ENCODE measurements at places on chromosomes 16 and 17.

GRCh38 chr17:17075125-17075781, 33.0 kb downstream of the MPRIP start:
- DNase-seq: no peak

DNA sequence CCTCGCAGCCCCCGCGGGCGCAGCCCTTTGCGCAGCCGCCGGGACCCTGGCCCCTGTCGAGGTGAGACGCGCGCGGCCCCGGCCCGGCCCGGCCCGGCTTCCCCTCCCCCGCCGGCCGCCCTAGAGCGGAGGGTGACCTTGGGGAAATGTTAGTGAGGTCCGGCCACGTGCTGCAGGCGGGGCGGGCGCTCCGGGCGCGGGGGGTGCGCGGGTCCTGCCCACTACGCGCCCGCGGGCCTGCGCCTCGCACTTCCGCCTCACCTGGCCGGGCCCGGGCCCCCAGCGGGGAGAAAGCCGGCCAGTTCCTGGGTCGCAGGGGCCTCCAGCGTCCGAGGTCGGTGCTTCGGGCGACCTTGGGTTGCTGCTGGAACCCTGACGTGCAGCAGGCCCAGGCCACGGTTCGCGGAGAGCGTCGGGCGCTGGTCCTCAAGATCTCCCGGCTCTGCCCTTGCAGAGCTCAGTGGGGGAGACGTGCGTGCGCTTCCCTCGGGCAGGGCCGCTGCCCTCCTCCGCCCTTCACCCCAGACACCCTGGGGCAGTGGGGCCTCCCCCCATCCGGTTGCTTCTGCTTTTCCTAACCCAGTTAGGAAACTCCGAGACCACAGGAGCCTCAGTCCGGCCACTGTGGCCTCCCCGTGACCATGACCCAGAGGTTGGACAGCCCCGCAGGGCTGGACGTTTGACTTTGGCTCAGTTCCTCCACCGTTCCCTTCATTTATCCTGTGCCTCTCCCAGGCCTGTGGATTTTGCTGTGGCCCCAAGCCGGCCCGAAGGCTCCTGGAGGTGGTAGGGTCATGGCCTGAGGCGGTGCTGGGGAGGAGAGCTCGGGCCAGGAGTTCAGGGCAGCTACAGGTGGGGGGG, 791 bp downstream of the MCRIP2 start:
- no peak for DNase-seq

- DNase-seq: no peak
Measured at GRCh38 chr17:46768540-46768870, 50.0 kb downstream of the WNT3 start.

- no peak for DNase-seq
Measured at GRCh38 chr17:35726953-35727460, 4.4 kb upstream of the RASL10B start.

GRCh38 chr16:4566144-4566543, 10.0 kb downstream of the C16orf96 start:
- no peak for DNase-seq

DNA sequence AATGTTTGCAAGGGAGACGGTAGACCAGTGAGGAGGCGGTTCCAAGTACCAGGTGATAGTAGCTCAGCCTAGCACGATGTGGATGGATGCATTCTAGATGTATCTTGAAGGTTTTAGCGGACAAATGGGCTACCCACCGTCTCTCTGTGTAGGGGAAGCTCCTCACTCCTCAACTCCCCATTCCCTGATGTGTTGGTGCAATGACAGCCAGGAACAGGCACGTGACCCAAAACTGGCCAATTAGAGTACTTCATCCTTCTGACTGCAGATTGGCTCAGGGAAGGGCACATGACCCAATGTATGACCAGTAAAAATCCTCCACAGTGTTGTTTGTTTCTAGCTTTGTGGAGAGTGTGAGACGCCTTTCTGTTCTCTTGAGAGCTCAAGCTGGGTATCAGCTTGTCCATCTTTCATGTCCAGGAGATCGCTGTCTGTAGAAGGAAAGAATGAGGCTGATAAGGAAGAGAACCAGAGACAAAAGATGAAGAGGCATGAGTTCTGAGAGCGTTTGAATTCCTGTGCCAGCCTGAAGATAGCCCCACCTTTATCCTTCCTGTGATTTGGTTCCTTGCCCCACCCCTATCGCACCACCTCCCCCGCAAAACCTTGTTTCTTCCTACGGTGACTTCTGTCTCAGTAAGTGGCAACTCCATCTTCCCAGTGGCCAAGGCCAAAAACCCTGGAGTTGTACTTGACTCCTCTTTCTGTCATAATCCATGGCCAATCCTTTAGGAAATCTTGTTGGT, 2.3 kb upstream of the BORCS6 start:
- DNase-seq: no peak

GRCh38 chr16:1327619-1327947, 5.9 kb upstream of the BAIAP3 start:
- no peak for DNase-seq

GRCh38 chr16:66881014-66881417, 701 bp downstream of the PDP2 start:
- DNase-seq: no peak

- DNase-seq: no peak
Measured at GRCh38 chr17:28900986-28901726, 1.7 kb downstream of the DHRS13 start.

- DNase-seq: no peak
Measured at GRCh38 chr16:86706726-86707125, 128.4 kb downstream of the FOXL1 start.

GRCh38 chr17:48575066-48575582, 3.0 kb downstream of the HOXB4 start:
- DNase-seq: no peak

GRCh38 chr17:79126139-79126538, 51.5 kb downstream of the ENGASE start:
- DNase-seq: no peak

- DNase-seq: no peak
Measured at GRCh38 chr17:79956853-79957252, 78.8 kb downstream of the TBC1D16 start.

DNA sequence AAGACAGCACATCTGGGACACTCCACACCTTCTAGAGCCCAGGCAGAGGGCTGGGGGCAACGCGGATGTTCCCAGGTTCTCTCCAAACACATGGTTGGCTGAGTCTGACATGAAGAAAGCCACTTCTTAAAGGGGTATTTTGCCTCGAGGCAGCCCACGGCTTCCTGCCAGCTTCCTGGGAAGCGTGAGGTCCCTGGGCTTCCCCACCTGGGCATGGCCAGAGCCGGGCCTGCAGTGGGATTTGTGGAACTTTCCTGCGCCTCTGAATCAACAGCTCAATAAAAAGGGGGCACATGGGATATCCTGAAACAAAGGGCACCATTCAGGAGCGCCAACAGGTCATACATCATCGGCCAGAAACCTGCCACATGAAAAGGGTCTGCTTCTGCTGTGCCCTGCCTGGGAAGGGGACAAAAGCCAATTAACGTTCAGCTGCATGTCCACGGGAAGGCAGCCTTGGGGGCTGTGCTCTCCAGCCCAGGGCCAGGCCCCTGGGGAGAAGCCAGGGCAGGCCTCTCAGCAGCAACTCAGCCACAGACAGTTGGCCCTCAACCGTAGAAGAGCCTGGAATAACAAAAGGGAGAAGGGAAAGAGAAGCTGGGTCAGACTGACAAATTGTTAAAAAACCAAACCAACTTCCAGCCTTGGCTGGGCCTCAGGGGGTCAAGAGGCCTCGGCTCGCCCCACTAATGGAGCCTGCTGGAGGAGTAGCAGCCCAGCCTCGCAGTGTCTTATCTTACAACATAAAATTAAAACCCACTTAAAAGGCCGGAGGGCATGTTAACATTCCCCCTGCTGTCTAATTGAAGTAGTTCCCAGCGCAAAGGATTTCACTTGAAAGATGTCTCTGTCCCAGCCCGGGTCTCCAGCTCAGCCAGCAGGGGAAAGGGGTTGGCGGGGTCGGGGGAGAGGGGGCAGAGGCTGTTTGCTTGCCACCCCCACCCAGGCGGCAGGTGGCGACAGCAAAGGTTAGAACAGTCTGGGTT, 34.2 kb downstream of the TBX4 start:
- no peak for DNase-seq

DNA sequence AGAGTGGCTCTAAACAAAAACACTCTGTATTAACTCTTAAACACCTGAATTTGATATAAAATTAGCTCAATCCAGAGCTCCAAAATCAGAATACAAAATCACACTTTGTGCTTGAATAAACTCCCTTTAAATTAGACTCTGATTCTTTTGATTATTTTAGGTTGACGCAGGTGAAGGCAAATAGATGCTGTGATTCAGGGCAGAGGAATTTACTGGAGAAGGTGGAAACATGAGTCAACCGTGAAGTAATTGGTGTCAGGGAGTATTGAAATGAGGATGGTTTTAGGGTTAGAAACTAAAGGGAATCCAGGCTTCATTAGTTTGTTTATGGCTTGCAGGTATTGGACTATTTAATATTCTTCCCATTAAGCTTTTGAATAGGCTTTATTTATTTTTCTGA, 37.1 kb upstream of the TEKT1 start:
- no peak for DNase-seq

Data from amniotic stem cell (primary cell).